ENCODE measurements at places on chromosomes 16 and 17.

- no peak for DNase-seq
These were observed 18.7 kb downstream of the DNASE1 start for GRCh38 chr16:3673201-3673600.

- no peak for DNase-seq
These were observed 5.9 kb downstream of the TEX2 start for GRCh38 chr17:64256913-64257807.

DNA sequence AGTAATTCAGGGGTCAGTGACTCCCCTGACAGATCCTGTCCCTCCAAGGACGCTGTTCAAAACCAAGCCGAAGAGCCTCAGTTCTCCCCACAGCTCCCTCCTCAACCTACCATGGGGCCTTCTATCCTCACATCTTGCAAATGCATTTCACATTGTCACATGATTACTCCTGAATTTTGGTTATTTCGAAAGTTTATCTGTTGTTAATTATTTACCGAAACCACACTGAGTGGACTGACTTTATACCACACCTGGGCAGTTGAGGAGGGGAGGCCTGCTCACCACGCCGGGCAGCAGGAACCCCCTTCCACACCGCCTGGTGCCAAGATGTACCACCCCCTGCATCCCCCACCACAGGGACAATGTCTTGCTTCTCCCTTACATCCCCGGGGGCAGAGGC is 4.7 kb downstream of the TIMP2 start:
- no peak for DNase-seq

GRCh38 chr17:77422104-77422747 is 281.5 kb downstream of the SEC14L1 start:
- DNase-seq = no peak

DNA sequence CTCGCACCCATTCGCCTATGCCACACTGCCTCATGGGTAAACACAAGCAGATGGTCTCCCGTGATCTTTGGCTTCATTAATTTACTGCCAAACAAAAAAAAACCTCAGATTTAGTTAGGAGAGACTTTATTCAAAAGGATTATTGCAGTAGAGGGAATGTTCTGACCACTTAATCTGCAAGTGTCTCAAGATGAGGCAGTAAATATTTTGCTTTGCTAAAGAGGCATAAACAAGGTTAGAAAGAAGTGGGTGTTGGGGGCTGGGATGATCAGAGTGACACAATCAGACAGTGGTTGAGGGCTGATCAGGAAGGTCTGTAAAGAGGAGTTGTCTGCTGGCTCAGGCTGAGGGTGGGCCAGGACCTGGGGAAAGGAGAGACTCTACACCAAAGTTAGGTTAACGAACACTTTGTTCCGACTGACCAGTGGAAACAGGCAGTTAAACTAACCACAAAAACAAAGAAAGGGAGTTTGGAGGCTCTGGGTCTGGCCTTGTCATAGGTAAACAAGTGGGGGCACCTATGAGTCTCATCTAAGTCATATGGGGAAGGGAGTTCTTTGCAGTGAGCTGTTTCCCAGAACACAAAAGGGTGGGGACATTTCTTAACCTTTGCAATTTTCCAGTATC is 28.5 kb downstream of the HSD17B2 start:
- DNase-seq = no peak

DNA sequence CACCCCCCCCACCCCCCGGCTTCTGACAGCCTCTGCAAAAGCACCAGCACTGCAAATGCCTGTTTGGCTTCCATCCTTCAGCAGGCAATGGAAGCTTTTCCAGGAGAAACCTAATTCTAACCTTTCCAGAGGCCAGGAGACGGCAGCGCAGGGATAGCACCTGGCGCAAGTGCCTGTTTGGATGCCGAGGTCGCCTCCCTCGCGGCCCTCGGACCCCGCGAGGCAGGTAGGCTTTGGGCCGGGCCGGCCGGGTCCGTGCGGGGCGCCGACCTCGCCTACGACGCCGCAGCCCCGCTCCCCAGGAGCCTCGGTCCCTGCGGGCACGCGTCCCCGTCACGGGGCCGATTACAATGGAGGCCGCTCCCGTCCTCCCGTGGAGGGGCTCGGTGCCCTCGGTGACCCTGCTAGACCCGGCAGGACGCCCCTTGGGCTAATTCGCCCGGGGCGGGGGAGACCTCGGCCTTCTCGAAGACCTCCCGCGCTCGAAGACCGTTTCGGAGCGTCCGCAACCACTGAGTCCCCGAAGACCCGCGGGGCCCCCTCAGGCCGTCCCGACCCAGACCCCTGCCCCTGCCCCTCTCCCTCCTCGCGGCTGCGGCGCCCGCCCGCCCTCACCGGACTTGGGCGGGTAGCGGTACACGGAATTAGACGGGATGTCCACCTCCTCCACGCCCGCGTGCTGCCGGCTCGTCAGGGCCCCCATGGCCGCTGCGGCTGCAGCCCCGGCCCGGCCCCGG is 587 bp downstream of the RNF157 start:
- DNase-seq = no peak

DNA sequence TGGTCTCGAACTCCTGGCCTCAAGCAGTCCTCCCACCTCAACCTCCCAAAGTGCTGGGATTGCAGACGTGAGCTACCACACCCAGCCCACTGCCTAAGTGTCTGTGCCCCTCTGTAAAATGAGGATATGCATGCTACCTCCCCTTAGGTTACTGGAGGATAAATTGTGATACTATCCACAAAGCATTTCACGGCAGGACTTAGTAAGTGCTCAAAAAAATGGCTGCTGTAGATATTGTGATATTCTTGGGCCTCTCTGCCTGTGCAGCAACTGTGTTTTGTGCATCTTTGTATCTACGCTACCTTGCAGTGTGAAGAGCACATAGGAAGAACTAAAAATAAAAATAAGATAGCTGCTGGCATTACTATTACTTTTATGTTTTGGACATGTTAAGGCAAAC is 1.9 kb upstream of the CASKIN1 start:
- DNase-seq = no peak

- no peak for DNase-seq
These were observed 490.2 kb upstream of the SALL1 start for GRCh38 chr16:51641191-51641765.

GRCh38 chr17:45029758-45030423 is 21.5 kb downstream of the DCAKD start:
- DNase-seq = no peak

DNA sequence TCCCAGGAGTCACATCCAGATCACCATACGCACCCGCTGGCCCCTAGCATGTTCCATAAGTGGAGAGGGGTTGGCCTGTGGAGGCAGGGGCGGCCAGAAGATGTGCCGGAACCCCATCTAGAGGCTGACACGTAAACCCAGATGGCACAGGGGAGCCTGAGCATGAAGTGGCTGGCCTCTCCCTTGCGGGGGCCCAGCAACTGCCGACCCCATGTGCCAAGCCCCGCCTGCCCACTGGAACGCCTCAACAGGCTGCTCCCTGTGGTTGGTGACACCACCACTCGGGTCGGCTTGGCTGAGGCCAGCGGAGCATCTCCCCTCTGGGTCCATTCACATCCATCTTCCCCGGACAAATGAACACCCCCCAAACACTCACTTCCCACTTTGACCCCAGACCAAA is 9.5 kb downstream of the BCAR1 start:
- DNase-seq = no peak

GRCh38 chr17:82820278-82821251 is 19.3 kb downstream of the ZNF750 start:
- no peak for DNase-seq

GRCh38 chr17:40103688-40104087 is 3.3 kb upstream of the NR1D1 start:
- no peak for DNase-seq

GRCh38 chr16:397135-397661 is at the start of gene NME4:
TSS of gene NME4 (plus strand) at chr16:397199. CDS start at chr16:397223, 24 bp downstream.
- DNase-seq = no peak

DNA sequence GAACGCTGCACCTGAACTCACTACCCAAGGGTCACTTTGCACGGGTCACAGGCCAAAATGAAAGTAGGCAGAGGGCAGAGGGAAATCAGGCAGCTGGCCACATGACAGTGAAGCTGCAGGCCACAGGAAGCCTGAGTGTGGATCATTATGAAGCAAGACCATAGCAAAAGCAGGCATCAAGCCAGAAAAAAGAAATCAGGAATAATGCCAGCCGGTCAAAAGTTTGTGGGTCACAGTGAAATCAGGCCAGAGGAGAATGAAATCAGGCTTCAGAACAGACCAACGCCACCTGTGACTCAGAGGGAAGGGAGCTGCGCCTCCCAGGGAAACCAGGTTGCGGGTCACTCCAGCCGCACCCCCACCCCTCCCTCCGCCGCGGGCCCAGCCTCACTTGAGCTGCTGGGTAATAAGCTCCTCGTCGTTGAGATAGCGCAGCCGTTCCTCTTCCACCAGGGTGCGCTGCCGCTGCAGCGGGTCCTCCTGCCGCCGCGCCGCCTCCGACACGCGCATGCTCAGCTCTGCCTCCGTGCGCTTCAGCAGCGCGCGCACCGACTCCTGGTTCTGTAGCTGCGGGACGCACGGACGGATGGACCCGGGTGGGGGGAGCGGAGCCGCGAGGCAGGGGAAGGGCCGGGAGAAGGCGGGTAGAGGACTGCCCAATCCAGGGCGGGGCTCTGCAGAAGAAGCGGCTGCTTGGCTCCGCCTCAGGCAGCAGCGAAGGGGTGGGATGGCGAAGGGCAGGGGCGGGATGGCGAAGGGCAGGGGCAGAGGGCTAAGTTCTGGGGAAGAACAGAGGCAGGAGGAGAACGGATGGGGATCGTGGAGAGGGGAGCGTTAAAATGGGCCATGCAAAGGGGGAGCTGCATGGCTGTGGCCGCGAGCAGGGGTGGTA is 47.7 kb downstream of the SRCIN1 start:
- peak; percentile 10 for DNase-seq

DNA sequence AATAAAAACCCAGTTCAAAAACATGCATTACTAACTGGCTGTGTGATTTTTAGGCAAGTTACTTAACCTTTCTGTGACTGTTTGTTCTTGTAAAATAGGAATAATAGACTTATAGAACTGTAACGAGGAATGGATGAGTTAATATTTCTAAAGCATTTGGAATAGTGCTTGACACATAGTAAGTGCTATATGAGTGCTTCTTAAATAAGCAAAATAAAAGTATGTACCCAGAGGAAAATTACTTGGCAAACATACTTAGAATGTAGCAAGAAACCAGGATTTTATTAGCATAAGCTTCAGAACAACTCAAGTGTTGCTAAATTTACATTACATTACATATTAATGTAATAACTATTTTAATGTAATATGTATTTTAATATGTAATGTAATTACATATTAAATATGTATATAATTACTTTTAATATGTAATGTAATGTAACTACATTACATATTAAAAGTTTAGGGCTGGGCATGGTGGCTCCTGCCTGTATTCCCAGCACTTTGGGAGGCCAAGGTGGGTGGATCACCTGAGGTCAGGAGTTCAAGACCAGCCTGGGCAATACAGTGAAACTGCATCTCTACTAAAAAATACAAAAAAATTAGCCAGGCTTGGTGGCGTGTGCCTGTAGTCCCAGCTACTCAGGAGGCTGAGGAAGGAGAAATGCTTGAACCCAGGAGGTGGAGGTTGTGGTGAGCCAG is 14.2 kb downstream of the NFAT5 start:
- no peak for DNase-seq
